AML-193 (cell line): ENCODE measurements at places on chromosomes 2 and 18.

- no peak for DNase-seq
These were observed 652 bp downstream of the GPC1 start for GRCh38 chr2:240435948-240436682.

DNA sequence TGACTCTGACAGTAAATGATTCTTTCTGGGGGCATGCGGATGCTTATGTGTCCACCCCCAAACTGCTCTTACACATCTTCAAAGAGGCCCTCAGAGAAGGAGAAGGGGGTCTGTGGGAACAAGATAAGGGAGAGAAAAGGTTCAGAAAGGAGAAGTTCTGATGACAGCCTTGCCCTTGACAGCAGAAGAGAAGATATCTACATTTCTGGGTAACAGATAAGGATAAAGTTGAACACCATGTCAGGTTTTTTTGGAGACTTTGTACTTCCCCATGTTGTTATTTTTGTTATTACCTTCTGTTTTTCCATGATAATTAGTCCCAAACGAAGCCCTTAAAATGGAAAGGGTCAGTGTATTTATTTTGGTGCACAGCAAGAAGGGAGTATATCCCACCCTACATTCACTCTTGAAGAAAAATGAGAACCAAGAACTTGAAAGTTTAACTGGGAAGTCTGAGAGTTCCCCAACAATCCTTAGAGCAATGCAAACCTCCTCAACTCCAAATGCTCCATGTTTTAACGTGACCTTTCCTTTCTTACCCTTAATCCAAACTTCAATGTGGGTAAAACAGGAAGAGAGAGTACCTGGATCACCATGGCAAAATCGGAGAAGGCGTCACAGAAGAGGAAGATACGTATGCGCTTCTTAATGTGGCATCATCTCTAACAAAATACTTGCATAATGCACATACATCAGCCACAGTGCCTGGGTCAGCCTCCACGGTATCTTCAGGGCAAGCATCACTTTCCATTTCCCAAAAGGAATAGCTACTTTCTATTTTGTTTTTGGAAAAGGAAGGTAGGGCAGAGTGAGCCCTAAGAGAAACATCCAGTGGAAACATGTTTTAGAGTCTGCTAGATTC is 264.6 kb upstream of the STON1 start:
- no peak for DNase-seq

DNA sequence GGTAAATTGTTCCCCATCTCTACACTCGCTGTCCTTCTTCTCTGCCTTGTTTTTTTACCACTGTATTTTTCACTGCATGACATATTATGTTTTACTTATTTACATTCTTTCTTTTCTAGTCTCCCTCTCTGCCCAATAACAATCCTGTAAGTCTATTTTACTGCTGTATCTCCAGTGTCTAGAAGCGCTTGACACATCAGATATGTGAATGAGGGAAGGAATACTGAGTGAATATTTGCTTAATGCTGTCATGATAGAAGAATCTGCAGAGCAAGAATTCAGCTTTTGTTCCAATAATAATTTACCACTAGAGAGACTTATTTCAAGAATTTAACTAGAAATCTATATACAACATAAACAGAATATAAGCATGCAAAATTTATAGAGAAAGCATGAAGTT is 99.5 kb downstream of the GALNT13 start:
- DNase-seq, result no peak

DNA sequence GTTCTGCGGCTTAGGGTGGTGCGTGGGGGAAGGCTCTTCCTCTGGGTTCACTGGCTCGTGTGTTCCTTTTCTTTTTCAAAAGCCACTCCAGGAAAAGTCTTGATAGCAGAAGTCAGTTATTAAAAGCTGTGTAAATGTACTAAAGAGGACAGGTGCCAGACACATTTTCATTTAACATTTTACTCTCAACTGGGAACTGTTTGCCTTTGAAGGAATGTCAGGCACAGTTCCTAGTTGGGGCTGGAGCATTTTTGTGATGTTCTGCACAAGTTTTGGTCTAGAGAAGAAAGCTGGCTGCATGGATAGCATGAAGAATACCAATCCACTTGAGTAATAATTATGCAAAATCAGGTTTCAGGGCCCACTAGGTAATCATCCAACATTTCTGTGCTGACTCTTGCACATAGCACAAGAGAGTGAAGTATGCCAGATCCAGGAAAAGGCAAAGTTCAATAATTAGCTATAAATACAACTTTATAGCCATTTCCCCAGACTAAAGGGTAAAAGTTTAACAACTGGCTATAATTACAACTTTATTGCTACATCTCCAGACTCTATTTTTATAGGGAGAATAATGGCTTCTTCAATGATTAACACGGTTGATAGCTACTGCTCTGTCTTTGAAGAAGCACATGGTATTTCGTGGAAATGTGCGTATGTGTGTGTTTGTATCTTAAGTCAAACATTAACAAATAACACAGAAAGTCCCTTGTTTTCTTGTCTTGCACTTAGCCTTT is 16.2 kb downstream of the SCYGR8 start:
- no peak for DNase-seq

GRCh38 chr2:3223080-3223923 is 154.3 kb downstream of the EIPR1 start:
- no peak for DNase-seq

DNA sequence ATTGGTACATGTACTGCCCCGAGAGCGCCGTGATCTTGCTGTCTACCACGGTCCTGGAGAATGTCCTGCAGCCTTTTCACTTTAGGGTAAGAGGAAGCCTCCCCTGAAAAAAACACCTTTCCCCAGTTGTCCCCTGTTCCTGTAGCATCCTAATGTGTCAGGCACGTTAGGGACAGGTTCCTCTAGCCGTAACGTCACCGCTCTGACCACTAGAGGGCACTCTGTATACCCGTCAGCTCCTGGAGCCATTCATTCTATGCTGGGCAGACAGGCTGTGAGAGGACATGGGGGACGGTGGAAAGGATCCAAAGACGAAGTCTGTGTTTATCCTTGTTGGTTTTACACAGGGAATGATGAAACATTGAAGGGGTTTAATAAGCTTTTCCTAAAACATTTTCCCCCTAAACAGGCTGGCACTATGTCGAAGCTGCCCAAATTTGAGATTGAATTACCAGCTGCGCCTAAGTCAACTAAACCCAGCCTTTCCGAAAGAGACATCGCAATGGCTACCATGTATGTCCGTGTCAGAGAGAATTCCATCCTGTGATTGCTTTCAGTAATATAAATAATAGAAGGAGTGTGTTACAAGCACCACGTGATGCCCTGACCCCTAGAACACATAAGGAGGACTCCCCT is 12.7 kb downstream of the RMC1 start:
- peak; percentile 69 for DNase-seq

GRCh38 chr18:46652372-46652771 is 4.6 kb downstream of the LOXHD1 start:
- no peak for DNase-seq

DNA sequence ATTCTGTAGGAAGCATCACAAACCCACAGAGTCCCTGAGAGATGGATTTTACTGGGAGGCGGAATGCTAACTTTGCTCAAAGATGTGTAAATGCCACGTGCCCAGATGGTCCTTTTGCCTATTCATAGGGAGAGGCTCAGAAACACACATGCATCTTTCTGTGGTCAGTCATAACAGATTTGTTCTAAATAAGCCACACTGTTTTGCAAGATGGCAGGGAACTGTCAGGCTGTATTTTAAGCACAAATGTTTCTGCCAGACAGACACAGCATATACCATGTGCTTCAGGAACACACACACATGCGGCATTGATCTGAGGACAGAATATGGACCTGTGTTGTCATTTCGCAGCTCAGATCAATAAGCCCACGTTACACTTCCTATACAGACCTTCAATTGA is 312.0 kb downstream of the GPD2 start:
- DNase-seq, result no peak

DNA sequence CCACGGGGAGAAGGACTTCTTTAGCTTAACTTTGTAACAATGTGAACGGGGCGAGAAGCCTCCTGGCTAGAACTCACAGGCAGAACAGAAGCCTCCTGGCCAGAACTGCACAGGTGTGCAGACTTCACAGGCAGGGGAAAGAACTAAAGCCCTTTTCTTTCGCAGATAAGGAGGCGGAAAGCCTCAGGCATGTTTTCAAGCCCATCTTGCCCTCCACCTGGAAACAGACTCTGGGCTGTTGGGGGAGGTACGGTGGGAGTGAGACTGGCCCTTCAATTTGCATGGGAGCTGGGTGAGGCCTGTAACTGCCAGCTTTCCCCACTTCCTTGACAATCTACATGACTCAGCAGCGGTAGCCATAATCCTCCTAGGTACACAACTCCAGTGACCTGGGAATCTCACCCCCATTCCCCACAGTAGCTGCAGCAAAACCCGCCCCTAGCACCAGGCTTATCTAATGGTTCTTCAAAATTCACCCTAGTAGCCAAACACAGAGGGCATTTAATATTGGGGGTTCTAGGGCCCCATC is 22.9 kb upstream of the ABCA12 start:
- no peak for DNase-seq

DNA sequence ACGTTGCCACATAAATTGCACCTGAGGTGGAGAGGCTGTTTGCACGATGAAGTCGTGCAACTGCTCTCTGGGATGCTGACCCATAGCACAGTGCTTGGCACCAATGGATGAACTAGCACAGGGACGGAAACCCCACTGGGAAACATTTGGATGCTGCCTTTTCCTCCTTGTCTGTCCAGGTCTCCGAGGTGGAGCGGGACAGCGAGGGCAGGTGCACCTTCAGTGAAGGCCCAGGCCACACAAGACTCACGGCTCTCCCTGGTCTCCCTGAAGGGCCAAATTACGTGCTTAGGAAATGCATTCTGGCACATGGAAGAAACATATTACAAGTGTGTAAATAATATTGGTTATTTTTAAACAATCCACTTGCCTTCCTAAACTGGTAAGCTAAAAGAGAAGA is 70.3 kb downstream of the TPO start:
- no peak for DNase-seq

DNA sequence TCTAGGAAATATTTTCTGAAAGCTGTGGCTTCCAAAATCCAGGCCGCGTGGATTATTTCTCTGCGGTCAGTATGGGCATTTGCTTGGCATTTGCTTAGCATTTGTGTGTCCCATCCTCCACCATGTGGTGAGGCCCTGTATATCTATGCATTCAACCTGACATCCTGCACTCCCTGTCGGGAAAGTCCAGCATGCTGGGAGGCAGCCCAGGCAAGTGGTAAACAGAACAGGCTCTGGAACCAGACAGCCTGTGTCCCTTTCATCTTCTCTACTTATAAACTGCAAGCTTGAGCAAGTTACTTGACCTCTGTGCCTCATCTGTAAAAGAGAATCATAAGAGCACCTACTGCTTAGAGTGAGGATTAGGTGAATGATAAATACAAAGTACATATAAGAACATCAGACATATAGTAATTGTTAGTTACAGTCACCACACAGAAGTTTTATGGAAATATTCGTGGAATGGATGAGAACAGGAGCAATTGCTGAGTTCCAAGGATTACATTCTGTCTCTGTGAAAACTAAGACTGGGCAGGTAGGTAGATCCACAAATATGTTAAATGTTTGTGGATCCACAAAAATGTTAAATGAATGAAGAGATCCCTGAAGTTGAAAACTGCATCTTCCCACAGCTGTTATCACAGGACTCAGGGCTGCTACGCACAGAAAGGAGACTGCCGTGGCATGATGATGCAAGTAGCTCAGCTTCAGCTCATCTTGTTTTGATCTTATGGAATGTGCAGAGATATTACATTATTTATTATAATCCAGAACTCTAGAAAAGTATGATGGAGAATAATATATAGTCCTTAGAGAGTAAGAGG is 317.0 kb upstream of the MMADHC start:
- DNase-seq, result no peak

DNA sequence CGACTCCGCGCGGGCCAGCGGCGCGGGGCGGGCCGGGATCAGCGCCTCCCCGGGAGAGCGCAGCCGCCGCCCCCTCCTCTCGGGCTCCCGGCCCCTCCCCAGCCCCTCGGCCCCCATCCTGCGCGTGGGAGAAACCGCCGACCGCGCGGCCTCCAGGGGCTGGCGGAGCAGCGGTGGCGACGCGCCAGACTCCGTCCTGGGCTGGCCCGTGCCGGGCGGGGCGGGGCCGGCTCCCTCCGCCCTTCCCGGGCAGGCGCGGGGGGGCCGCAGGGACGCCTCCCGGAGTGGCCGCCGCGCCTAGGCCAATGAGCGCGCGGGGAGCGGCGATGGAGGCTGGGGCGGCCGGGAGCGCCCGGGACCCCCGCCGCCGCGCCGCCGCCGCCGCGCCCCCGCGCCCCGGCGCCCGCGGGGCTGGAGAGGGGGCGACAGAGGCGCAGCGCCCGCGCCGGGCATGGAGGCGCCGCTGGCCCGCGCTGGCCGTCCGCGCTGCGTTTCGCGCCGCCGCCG is 49.1 kb downstream of the KCNIP3 start:
- DNase-seq, result no peak

- DNase-seq, result no peak
These were observed 31.3 kb downstream of the DARS1 start for GRCh38 chr2:135954020-135954601.

DNA sequence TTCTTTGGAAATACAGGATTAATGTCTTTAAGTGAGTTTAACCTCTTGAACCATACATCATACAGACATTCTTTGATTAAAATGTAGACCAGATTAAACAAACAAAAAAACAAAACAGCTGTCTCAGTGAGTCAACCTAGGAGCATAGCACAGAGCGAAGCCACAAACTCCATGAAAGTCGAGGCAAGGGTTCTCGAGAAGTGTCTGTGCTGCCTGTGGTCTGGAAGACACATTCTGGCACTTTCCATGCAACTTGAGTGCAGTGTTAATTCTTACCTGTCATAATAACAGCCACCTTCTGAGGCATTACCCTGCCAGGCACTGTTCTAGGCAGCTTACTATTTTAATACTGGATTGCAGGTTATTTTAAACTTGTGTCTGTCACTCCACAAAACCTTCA is 435.5 kb upstream of the MMADHC start:
- no peak for DNase-seq
